ENCODE measurements at places on chromosomes 12 and 14. TPM values are rescaled to one million over a fixed set of nuclear protein-coding genes. Genes with fewer than 3 reads are reported as not detected.

- peaks cover 14% of the 10 kb centered on the region for H3K4me1 ChIP-seq
- no peak overlapping the region for H3K27ac ChIP-seq
- peaks cover 3% of the 10 kb centered on the region for H3K36me3 ChIP-seq
- H3K4me3 ChIP-seq = no peak overlapping the region
- no peak for DNase-seq
These were observed 10.7 kb downstream of the CIPC start for GRCh38 chr14:77108753-77109152.

KLRK1 gene
- total RNA-seq = not detected

PKP2 gene
- total RNA-seq = 9.1 TPM

GRCh38 chr14:50318031-50318626 lies 6.0 kb downstream of the DMAC2L start:
- H3K4me3 ChIP-seq = no peak overlapping the region
- no peaks in the 10 kb centered on the region for H3K27me3 ChIP-seq
- DNase-seq = peak; percentile 45
- H3K4me1 ChIP-seq = peaks cover 11% of the 10 kb centered on the region
- no peaks in the 10 kb centered on the region for H3K36me3 ChIP-seq
- no peak overlapping the region for H3K27ac ChIP-seq
